ENCODE measurements at places on chromosomes 7 and 10.

DNA sequence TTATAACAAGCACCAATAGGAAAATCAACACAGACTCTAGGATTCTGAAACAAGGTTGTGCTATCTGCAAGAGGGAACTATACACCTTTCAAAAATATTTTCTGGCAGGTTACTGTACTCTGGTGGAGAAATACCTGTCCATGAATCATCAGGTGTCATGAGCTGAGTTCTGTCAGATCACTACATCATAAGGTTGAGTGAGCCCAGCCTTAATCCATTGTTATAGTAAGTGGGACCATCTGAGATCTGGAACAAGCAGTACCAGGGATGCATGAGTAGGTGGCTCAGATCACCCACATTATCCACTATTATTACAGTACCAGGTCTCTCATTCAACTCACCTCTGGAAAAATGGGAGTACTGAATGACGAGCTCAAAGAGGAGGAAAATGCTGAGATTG lies 212.4 kb downstream of the DGKI start:
- no peak for DNase-seq

GRCh38 chr10:10092581-10092980 lies 925.1 kb upstream of the CELF2 start:
- peak; percentile 25 for DNase-seq

- DNase-seq = peak; percentile 86
These were observed at the start of gene MDFIC for GRCh38 chr7:114922026-114922651. Gene MDFIC (plus strand): TSS chr7:114922094. CDS start chr7:114923034, 940 bp downstream.

GRCh38 chr7:139035586-139036353 lies at the start of gene ZC3HAV1L:
Gene ZC3HAV1L (minus strand): TSS chr7:139036042. CDS start chr7:139036017, 25 bp downstream.
- peak; percentile 92 for DNase-seq

GRCh38 chr7:157735826-157736225 lies 399.0 kb downstream of the DNAJB6 start:
- DNase-seq = no peak

DNA sequence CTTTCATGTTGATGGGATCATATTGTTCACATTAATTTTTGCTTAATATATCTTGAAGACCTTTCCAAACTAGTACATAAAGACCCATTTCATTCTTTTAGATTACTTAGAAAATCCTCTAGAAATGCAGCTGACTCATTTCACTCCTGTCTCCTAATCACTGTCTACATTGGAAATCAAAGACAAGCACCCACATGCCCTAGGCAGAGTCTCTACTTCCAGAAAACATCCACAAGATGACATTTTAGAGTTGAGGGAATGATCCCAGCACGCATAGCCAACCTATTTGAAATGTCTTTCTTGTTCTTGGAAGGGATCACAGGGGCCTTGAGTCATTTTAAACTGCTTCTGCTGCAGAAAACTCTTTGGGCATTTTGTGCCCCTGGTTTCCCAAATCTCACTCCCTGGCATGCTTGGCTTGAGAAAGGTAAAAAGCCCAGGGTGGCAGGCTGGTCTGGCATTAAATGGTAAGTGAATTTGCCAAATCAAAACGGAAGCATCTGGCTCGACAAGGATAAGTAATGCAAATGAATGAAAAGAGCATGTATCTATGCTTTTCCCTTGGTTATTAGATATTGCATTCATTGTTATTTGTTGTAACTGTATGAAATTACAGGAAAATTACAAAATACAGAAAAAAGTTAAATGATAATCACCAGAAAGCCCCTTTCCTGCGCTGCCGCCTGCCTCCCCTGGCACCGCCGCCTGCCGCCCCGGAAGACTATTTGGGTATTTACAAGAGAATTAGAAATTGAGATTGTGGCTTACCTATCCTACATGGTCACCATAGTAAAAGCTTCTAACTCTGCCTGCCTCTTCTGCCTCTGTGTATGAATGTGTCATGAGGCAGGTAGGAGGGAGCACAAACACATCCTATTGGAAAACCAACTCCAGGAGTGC lies 225.3 kb downstream of the PTEN start:
- DNase-seq = no peak

- DNase-seq = no peak
These were observed 12.5 kb upstream of the PLEKHS1 start for GRCh38 chr10:113739031-113739430.
